ENCODE measurements at places on chromosomes 2 and 18. TPM values are rescaled to one million over a fixed set of nuclear protein-coding genes. Genes with fewer than 3 reads are reported as not detected.

GRCh38 chr2:9336576-9337314, 86.6 kb downstream of the ITGB1BP1 start:
- H3K36me3 ChIP-seq = no peaks in the 10 kb centered on the region
- peaks cover 5% of the 10 kb centered on the region for H3K4me1 ChIP-seq
- H3K27me3 ChIP-seq = no peaks in the 10 kb centered on the region
- H3K4me3 ChIP-seq = no peak overlapping the region
- H3K27ac ChIP-seq = no peak overlapping the region

PRADC1 gene
- 6.1 TPM for total RNA-seq

SPR gene
- total RNA-seq = 0.58 TPM

- no peak overlapping the region for H3K27ac ChIP-seq
- H3K4me1 ChIP-seq = no peaks in the 10 kb centered on the region
- no peak overlapping the region for H3K4me3 ChIP-seq
These were observed 28.7 kb upstream of the HNRNPA3 start for GRCh38 chr2:177183860-177184259.

DRC1 gene
- not detected for total RNA-seq

GRCh38 chr2:120415728-120416509, 70.0 kb downstream of the INHBB start:
- no peak overlapping the region for H3K4me3 ChIP-seq
- no peaks in the 10 kb centered on the region for H3K4me1 ChIP-seq
- H3K27me3 ChIP-seq = no peaks in the 10 kb centered on the region
- no peaks in the 10 kb centered on the region for H3K36me3 ChIP-seq
- DNase-seq = no peak

FBXO15 gene
- total RNA-seq = 2.0 TPM

HOXD12 gene
- total RNA-seq = not detected

CDK15 gene
- total RNA-seq = not detected

NXPH2 gene
- not detected for total RNA-seq

DNA sequence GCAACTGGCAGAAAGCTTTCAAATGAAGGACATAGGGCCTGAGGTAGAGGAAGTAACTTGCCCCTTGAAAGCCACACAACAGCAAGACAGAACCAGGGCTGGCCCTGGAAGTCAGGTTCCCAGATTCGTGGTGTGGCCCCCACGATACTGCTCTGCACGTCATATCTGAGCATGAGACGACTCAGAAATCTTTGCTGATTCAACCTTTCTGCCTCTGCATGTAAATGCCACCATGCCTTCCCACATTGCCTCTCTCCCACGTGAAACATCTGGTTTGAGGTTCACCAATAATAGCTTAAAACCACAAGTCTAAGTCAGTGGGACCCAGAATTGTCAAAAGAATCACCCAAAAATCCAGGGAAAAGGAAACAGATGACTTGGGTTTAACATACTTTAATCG, 214.0 kb upstream of the TRIB2 start:
- no peak overlapping the region for H3K4me3 ChIP-seq
- H3K4me1 ChIP-seq = peaks cover 84% of the 10 kb centered on the region
- no peaks in the 10 kb centered on the region for H3K27me3 ChIP-seq
- H3K27ac ChIP-seq = peak overlapping the region; percentile 88
- no peaks in the 10 kb centered on the region for H3K36me3 ChIP-seq
- no peak for DNase-seq

- no peak for DNase-seq
- H3K36me3 ChIP-seq = no peaks in the 10 kb centered on the region
- H3K27me3 ChIP-seq = no peaks in the 10 kb centered on the region
These were observed 533.7 kb upstream of the CHAC2 start for GRCh38 chr2:53233759-53234547.

DNA sequence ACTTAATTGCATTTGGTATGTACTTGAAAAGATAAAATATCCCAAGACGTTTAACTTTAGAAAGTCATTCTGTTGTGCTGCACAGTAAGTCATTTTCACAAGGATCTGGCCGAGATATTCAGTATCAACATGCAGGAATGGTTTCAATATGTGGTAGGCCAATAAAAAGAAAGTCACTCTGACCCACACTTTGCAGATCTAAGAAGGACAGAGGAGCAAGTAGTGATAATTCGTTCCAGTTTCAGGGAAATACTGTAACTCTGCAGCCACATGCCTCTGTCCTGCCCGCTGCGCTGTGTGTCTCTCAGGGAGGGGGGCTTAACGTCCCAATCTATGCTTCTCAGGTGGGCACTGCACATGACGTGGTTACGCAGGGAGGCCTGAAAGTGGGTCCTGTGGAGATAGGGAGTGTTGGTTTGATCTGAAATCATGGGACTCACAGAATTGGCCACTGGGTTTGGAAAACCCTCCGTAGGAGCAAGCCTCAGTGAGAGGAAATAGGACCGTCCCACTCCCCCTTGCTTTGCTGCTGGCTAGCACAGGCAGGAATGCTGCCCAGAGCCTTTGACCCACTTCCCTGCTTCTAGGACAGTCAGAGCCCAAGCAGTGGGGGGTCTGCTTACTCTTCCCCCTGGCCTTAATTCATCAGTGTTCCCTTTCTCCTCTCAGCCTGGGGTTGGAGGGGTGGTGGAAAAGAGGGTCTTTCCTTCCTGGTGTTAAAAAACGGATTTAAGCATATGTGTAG, 314.7 kb upstream of the SPRED2 start:
- DNase-seq = no peak
- no peaks in the 10 kb centered on the region for H3K36me3 ChIP-seq
- no peaks in the 10 kb centered on the region for H3K4me1 ChIP-seq
- H3K27me3 ChIP-seq = no peaks in the 10 kb centered on the region
- no peak overlapping the region for H3K4me3 ChIP-seq

DNA sequence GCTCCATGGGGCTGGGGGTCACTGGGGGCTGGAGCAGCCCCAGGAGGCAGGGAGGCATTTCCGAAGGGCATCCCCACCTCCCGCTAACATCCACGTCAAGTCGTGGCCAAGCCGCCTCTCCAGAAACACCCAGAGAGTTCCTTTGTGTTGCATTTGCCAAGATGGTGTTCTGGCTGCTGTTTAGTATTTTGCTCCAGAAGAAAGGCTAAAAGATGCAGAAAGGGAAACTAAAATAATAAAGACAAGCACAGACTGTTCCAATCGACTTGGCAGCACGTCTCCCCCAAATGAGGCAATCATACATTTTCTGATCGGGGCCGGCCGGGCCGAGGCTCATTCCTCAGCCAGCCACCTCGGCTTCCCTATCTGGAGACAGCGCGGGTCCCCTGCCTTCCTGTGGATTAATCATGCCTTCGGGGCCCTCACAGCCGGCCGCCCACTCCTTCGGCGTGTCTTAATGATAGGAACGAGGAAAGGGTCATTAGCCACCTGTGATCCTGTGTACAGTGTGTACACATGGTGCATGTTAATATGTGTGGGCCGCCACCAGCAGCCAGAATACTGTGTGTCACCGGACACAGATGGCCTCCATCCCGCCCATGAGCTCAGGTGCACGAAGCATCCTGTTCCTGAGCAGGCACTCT, 169.2 kb downstream of the KLHL29 start:
- H3K36me3 ChIP-seq = no peaks in the 10 kb centered on the region
- H3K27ac ChIP-seq = no peak overlapping the region
- no peak overlapping the region for H3K4me3 ChIP-seq

PLEKHH2 gene
- 2.6 TPM for total RNA-seq

DNA sequence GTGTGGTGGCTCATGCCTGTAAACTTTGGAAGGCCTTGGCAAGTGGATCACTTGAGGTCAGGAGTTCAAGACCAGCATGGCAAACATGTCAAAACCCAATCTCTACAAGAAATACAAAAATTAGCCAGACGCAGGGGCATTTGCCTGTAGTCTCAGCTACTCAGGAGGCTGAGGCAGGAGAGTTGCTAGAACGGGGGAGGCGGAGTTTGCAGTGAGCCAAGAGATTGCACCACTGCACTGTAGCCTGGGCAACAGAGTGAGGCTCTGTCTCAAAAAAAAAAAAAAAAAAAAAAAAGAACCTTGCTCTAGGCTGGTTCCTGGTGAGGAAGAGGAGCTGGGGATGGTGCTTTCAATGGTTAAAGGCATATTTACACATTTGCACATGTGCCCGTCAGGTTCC, 129.4 kb downstream of the LYPD6B start:
- H3K27me3 ChIP-seq = no peaks in the 10 kb centered on the region
- H3K36me3 ChIP-seq = no peaks in the 10 kb centered on the region

LRATD1 gene
- 0.19 TPM for total RNA-seq

DNA sequence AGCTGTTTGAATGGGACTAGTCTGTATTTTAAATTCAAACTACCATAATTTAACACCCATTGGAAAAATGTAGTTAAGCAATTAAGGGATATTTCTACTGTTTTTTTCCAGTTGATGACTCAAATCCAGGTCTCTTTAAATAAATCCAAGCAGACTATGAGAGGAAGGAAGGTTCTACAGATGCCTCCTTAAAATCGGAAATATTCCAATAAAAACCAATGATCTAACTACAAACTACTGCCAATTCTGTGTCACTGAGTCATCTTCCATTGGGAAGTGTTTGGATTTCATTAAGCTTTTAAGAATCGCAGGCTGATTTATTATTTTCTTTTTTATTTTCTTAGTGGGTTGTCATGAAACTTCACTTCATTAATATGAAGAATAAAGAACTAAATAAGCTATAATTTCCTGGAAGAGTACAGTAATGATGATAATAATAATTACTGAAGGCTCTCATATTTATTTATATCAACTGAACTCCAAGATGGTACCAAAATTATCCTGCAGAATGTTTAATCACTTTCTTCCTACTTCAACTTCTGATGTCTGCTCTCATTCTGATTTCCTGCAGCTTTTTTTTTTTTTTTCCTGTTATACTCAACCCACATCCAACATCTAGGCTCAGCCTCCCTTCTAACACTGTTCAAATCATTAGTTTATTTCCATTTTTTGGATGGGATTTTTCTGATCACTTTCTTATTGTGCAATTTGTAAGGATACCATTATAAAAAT, 166.3 kb upstream of the FN1 start:
- H3K36me3 ChIP-seq = no peaks in the 10 kb centered on the region
- no peaks in the 10 kb centered on the region for H3K4me1 ChIP-seq
- H3K27ac ChIP-seq = no peak overlapping the region
- H3K27me3 ChIP-seq = no peaks in the 10 kb centered on the region

DNA sequence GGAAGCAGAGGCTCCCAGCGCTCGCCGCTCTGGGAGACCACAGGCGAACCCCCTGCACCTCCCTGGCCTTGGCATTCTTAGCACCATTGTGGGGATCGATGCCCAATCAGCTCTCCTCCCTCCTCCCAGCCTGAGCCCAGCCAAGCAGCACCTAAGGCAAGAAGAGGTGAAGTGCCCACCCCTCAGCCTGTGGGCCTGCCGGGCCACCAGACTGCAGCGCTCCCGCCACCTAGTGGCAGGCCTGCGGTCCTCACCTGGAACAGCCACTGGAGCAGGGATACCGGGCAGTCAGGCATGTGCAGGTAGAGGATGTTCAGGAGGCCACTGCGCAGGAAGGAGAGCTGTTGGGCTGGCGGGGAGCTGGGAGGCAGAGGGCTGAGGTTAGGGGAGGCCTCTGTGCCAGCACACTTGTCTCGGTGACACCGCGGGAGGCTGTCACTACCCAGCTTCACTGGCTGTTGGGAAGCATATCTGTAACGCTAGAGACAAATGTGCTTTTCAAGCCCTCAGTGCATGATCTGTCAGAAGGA, 35.2 kb downstream of the FAM178B start:
- peaks cover 33% of the 10 kb centered on the region for H3K4me1 ChIP-seq
- H3K4me3 ChIP-seq = no peak overlapping the region
- H3K27me3 ChIP-seq = no peaks in the 10 kb centered on the region

SNTG2 gene
- 4.3 TPM for total RNA-seq

DNA sequence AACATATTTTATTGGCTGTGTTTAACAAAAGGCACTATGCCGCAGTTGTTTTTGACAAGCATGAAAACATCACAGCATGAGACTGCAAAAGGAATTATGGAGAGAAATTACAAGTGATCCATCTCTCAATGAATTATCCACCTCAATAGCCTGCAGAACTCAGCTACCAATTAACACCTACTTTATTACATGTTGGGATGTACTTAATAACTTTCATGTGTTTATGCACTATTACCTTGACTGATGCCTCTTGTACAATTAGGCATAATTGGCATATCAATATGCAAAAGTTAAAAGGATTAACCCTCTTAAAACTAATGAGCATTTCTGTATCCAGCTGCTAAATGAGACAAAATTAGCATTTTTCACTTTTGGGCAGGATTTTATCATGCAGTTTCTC, 27.8 kb downstream of the ARHGAP15 start:
- H3K36me3 ChIP-seq = peaks cover 31% of the 10 kb centered on the region
- no peaks in the 10 kb centered on the region for H3K27me3 ChIP-seq
- DNase-seq = no peak
- no peak overlapping the region for H3K4me3 ChIP-seq
- peak overlapping the region; percentile 17 for H3K27ac ChIP-seq
- H3K4me1 ChIP-seq = peaks cover 40% of the 10 kb centered on the region

RAB17 gene
- not detected for total RNA-seq

GRCh38 chr2:230877759-230878598, 13.2 kb downstream of the ITM2C start:
- no peaks in the 10 kb centered on the region for H3K4me1 ChIP-seq
- H3K36me3 ChIP-seq = peaks cover 8% of the 10 kb centered on the region
- DNase-seq = peak; percentile 54
- peak overlapping the region; percentile 41 for H3K27ac ChIP-seq
- peaks cover 19% of the 10 kb centered on the region for H3K27me3 ChIP-seq
